Progenitor cell of endocrine pancreas (in vitro differentiated cells): ENCODE measurements at places on chromosomes 3 and 15.

GRCh38 chr15:78619022-78619950 lies 1.5 kb downstream of the CHRNA3 start:
- peak; percentile 7 for DNase-seq

DNA sequence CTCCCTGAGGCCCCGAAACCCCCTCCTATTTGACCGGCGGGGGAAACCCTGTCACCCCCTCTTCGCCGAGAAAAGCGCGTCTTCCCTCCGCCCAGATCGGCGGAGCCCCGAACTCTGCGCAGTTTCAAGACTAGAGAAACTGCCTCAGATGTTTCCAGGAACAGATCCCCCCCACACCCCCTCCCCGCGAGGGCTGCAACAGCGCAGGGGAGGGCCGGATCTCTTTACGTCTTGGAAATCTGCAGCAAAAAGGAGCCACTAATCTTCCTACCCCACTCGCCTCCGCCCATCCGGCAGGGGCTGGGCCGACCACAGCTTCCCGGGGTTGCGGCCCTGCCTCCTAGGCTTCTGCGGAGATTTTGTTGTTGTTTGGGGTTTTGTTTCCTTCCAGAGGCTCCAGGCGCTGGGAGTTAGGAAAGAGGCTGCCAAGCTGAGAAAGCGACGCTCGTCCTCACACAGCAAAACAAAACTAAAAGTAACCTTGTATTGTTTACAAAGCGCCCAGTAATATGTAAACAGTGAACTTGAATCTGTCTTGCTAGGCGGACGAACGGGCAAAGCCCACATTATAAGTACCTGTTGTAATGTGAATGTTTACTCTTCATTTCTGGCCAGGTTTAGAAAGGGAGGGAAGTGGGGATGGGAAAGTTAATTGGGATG lies 2.2 kb downstream of the FOXB1 start:
- peak; percentile 25 for DNase-seq

DNA sequence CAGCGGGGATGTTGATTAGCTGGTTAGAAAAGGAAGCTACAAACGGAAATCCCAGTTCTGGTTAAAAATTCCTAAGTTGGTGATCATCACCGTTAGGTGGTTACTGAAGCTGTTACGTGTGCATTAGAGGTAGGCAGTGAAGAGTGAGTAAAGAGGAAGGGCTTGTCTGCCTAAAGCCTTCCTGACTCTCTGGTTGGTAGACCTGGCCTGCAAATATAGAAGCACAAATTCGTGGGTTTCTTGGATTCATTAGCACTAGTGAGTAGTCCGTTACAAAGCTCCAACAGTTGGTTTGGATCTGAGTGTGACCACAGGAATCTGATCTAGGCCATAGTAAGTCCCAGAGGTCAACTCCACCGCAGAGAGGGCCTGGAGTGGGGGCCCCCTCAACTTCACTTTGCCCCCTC lies 174.0 kb upstream of the TP63 start:
- DNase-seq: no peak

DNA sequence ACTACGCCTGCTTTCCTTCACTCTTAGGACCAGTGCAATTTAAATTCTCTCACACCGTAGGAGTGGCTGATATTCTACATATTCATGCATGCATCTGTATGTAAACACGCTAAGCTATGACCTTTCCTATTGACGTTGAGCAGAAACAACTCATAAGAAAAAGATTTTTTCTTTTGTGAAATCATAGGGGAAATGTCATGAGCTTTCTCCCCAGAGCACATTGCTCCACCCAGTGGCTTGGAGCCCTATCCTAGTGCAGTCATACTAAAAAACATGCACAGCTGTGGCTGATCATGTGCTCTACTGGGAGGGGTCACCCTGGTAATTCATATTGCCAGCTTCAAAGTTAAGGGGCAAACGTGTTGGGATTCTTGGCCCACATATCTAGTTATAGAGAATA lies 1.8 kb upstream of the MESD start:
- DNase-seq: no peak

- DNase-seq: no peak
These were observed 29.6 kb downstream of the RPL22L1 start for GRCh38 chr3:170840291-170840859.
